ENCODE measurements at places on chromosomes 13 and 19. TPM values are rescaled to one million over a fixed set of nuclear protein-coding genes. Genes with fewer than 3 reads are reported as not detected.

GRCh38 chr13:46100191-46100815 lies 4.5 kb downstream of the CPB2 start:
- H3K27me3 ChIP-seq, result no peaks in the 10 kb centered on the region
- no peak for DNase-seq
- no peak overlapping the region for H3K27ac ChIP-seq
- no peaks in the 10 kb centered on the region for H3K36me3 ChIP-seq
- H3K4me1 ChIP-seq, result no peaks in the 10 kb centered on the region
- no peak overlapping the region for H3K4me3 ChIP-seq

DNA sequence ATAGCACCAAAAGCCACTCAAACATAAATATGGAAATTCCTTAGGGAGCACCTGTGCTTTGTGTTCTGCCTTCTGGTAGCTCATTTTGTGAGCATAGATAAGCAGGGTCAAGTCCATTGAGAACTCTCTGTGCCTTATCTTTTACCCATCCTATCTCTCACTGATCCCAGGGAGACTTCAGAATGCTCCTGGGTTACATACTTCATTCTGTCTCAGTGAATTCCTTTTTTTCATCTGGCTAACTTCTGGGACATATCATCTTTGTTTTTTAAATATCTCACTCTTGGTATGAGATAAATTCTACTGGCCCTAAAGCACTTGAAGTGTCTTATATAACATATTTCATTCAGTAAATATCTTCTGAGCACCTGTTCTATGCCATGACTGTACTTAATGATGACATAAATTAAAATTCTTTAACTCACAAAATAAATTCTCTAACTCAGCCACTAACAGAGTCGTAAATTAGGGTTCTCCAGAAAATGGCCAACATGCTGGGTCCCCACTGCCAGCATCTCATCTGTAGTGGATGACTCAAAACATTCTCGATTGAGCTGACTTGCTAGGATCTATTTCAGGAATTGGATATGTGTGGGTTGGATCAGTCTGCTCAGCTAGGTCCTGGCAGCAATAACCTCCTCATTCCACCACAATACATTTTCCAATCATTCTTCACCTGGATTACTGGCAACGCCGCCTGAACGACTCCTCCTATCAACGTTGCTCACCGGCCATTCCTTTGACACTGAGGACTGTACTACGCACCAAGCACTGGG lies 170.2 kb downstream of the FOXO1 start:
- H3K36me3 ChIP-seq, result no peaks in the 10 kb centered on the region
- no peaks in the 10 kb centered on the region for H3K27me3 ChIP-seq
- no peak for DNase-seq

DNA sequence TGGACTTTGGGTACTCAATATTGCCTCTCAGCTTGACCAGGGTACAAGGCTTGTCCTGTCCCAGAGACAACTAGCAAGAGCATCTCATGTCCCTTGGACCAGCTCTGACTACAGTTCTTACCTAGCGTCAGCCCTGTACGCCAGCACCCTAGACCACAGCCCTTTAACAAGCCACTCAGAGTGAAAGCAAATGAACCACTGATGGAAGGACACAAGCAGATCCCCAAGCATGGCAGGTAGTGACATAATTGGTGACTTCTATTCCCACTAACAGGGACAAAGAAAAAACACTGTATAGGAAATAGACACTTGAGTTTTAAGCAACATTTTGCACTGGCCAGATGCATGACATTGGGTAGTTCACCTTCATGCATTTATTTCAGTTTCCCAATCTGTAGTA lies 8.8 kb upstream of the LRCH1 start:
- DNase-seq, result no peak
- H3K36me3 ChIP-seq, result no peaks in the 10 kb centered on the region
- H3K4me3 ChIP-seq, result no peak overlapping the region
- no peak overlapping the region for H3K27ac ChIP-seq
- H3K4me1 ChIP-seq, result no peaks in the 10 kb centered on the region

DNA sequence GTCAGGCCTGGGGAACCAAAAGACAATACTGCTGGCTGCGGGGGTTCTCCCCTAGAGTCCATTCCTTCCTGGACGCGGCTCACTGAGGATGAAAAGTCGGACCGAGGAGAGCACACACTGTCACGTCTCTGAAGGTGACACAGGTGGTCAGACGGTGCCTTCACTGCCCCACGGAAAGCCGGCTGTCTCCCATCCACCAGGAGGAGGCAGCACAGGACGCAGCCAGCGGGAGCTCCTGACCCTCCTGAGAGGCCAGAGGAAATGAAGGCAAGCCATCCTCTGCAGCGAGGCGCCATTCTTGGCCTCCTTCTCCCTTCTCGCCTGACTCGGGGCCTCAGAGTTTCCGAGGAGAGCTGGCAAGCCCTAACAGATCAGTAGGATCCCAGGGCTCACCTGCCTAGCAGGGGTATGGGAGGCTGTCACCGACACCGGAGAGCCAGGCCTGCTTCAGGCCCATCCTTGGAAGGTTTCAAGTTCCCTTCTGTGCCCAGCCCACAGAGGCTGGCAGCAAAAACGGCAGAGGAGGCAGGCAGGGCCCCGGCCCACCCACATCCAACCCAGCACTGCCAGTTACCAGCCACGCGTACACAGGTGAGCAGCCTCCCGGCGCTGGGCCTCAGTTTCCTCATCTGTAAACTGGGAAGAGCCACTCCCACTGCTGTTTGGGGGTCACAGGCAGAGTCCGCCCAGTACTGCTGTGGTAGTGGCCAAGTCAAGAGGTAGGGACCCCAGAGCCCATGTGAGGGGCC lies 4.5 kb downstream of the REXO1 start:
- no peak overlapping the region for H3K4me3 ChIP-seq
- peaks cover 87% of the 10 kb centered on the region for H3K4me1 ChIP-seq
- DNase-seq, result no peak
- H3K27me3 ChIP-seq, result no peaks in the 10 kb centered on the region

- no peaks in the 10 kb centered on the region for H3K27me3 ChIP-seq
- H3K4me3 ChIP-seq, result no peak overlapping the region
- no peaks in the 10 kb centered on the region for H3K4me1 ChIP-seq
- DNase-seq, result peak; percentile 86
- peaks cover 49% of the 10 kb centered on the region for H3K36me3 ChIP-seq
Observed at GRCh38 chr19:17576758-17577456, 21.5 kb downstream of the COLGALT1 start.

GRCh38 chr19:19657397-19657783 lies 6.1 kb downstream of the ATP13A1 start:
- no peak overlapping the region for H3K4me3 ChIP-seq
- H3K4me1 ChIP-seq, result no peaks in the 10 kb centered on the region
- H3K27me3 ChIP-seq, result no peaks in the 10 kb centered on the region
- H3K27ac ChIP-seq, result no peak overlapping the region
- no peak for DNase-seq

- peak overlapping the region; percentile 68 for H3K4me3 ChIP-seq
- H3K4me1 ChIP-seq, result peaks cover 8% of the 10 kb centered on the region
- H3K36me3 ChIP-seq, result no peaks in the 10 kb centered on the region
- peak; percentile 63 for DNase-seq
Observed at GRCh38 chr19:17073869-17074633, 1.2 kb downstream of the HAUS8 start.

DNA sequence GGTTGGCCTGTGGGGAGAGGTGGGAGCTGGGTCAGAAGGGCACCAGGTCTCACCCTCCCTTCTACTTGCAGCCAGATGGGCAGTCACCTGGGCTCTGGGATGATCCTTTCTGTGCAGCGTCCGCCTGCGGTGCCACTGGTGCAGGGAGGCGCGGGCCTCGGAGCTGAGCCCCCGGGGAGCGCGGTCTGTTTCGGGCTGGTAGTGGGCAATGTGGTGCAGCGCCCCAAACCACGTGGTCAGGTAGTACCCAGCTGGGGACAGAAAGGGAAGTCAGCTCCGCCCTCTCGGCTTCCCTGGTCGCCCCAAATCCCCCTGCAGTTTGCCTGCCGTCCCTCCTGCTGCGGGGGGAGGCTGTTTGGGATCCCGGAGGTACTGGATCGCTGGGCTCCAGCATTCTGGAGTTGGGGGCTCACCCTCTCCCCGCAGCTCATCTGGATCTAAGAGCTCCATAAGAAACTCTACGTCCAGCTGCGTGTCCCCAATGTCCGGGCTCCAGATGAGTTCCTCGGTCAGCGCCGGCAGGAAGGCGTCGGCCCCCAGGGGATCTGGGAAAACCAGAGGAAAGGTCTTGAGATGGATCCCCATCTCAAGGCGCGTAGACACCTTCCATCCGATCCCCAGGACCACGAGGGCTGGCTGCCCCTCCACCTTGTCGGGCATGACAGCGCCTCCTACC lies 8.8 kb downstream of the RINL start:
- DNase-seq, result peak; percentile 82
- H3K36me3 ChIP-seq, result no peaks in the 10 kb centered on the region
- H3K27me3 ChIP-seq, result no peaks in the 10 kb centered on the region
- peak overlapping the region; percentile 50 for H3K4me3 ChIP-seq
- peaks cover 3% of the 10 kb centered on the region for H3K4me1 ChIP-seq

- no peak overlapping the region for H3K27ac ChIP-seq
- H3K27me3 ChIP-seq, result no peaks in the 10 kb centered on the region
- DNase-seq, result no peak
- no peaks in the 10 kb centered on the region for H3K36me3 ChIP-seq
Observed at GRCh38 chr13:48004201-48004600, 3.1 kb upstream of the SUCLA2 start.

DNA sequence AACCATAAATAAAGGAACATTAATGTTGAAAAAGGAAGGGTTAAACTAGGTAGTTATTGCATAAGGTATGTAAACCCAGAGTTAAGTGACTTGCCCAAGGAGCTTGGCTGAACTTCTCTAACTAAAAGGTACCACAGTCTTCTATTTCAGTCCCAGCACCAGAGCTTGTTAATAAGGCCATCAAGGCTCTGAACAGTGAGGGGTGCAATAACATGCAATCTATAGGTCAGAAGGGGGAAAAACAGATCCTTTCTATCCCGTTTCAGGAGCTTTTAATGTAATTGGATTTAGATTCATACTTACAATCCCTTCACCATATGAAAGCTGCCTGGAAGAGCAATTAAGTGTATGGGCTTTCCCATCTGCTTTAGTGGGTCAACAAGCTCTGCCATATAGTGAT lies 441.5 kb upstream of the SPRY2 start:
- H3K4me3 ChIP-seq, result no peak overlapping the region
- no peak for DNase-seq
- H3K27me3 ChIP-seq, result no peaks in the 10 kb centered on the region
- H3K36me3 ChIP-seq, result no peaks in the 10 kb centered on the region
- no peaks in the 10 kb centered on the region for H3K4me1 ChIP-seq

ZSCAN18 gene
- 58.8 TPM for total RNA-seq

PLIN4 gene
- 2.3 TPM for total RNA-seq

GRCh38 chr19:44570984-44571684 lies 41.7 kb upstream of the CEACAM20 start:
- DNase-seq, result no peak
- H3K27me3 ChIP-seq, result no peaks in the 10 kb centered on the region
- H3K36me3 ChIP-seq, result no peaks in the 10 kb centered on the region
- H3K27ac ChIP-seq, result no peak overlapping the region
- no peak overlapping the region for H3K4me3 ChIP-seq
- peaks cover 6% of the 10 kb centered on the region for H3K4me1 ChIP-seq

DNA sequence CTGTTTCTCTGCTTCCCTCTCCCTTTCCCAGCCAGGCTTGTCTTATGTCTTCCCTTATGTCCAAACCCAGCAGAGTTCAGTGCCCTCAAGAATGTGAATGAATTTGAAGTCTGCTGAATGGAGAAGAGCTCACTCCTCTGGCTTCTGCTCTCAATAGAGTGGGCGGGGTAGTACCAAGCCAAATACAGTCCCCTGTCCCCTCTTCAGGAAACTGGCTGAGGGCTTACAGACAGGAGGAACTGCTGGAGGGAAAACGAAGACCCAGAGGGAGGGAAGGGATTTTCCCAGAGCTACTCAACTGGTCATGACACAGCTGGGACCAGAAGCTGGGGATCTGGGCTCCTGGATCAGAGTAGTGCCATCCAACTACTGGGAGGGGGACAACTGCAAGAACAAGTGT lies 32.9 kb upstream of the POU2F2 start:
- no peaks in the 10 kb centered on the region for H3K4me1 ChIP-seq
- H3K27me3 ChIP-seq, result no peaks in the 10 kb centered on the region
- no peaks in the 10 kb centered on the region for H3K36me3 ChIP-seq
- DNase-seq, result no peak

DNA sequence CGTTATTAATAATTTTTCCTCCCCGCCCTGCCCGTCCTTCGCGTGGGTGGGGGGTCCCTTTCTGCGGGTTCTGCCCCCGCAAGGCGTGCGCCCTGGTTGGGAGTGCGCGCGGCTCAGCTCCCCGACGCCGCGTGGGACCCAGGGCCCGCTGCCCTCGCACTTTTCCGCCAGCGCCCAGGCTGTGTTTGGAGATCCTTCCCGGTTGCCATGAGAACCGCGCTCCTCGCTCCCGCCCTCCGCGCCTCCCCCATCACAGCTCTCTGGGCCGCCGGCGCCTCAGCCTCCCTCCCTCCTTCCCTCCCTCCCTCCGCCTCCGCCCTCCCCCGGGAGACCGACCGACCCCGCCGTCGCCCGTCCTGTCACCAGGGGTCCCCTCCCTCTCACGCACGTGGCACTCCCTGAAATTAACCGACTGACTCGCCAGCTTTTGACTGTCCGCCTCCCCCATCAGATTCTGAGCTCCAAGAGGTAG lies 2.4 kb upstream of the SSBP4 start:
- no peaks in the 10 kb centered on the region for H3K36me3 ChIP-seq
- peaks cover 69% of the 10 kb centered on the region for H3K4me1 ChIP-seq
- peak overlapping the region; percentile 81 for H3K4me3 ChIP-seq
- no peak for DNase-seq
- no peaks in the 10 kb centered on the region for H3K27me3 ChIP-seq
- peak overlapping the region; percentile 83 for H3K27ac ChIP-seq

DNA sequence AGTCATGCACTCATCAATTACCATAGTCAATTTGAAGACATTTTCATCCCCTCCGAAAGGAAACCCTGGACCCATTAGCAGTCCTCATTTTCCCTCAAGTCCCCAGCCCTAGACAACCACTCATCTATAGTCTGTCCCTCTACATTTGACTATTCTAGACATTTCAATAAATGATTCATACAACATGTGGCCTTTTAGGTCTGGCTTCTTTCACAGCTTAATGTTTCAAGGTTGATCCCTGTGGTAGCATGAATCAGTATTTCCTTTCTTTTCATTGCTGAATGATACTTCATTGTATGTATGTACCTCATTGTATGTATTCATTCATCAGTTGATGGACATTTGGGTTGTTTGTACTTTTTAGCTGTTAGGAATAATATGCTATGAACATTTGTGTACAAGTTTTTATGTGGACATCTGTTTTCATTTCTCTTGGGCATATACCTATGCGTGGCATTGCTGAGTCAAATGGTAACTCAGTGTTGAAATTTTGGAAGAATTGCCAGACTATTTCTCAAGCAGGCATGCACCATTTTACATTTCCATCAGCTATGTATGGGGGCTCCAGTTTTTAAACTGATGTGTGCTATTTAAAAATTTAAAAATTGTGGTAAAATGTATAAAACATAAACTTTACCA lies 18.4 kb downstream of the SPATA13 start:
- no peaks in the 10 kb centered on the region for H3K27me3 ChIP-seq
- no peak overlapping the region for H3K27ac ChIP-seq
- no peaks in the 10 kb centered on the region for H3K36me3 ChIP-seq
- H3K4me1 ChIP-seq, result no peaks in the 10 kb centered on the region
- DNase-seq, result no peak

GRCh38 chr13:72221276-72221962 lies 354.4 kb upstream of the DACH1 start:
- no peak overlapping the region for H3K4me3 ChIP-seq
- H3K4me1 ChIP-seq, result no peaks in the 10 kb centered on the region
- no peaks in the 10 kb centered on the region for H3K27me3 ChIP-seq
- DNase-seq, result peak; percentile 67
